ENCODE measurements at places on chromosomes 3 and 15. TPM values are rescaled to one million over a fixed set of nuclear protein-coding genes. Genes with fewer than 3 reads are reported as not detected.

SLC28A1 gene
- 0.26 TPM for total RNA-seq

DENND6A gene
- 9.9 TPM for total RNA-seq

ARGFX gene
- not detected for total RNA-seq

PTPN9 gene
- total RNA-seq, result 9.9 TPM

HCLS1 gene
- 17.1 TPM for total RNA-seq
